Cardiac fibroblast (primary cell): ENCODE measurements at places on chromosomes 16 and 17.

GRCh38 chr16:57268804-57269800 is 15.4 kb downstream of the PLLP start:
- no peak for DNase-seq

DNA sequence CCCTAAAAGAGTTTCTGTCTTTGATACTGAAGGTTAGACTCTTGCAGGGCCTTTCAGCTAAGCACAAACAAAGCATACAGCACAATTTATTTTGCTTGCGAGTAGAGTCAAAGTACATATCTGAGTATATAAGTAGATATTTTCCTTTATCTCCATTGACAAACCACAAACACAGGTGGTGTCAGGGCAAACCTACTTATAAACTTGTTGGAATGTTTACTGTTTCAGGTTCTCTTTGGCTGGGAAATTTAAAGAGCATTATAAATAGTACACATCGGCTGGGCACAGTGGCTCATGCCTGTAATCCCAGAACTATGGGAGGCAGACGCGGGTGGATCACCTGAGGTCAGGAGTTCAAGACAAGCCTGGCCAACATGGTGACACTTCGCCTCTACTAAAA is 442.6 kb upstream of the PSMD7 start:
- DNase-seq, result no peak

GRCh38 chr17:6047966-6048365 is 22.2 kb upstream of the WSCD1 start:
- no peak for DNase-seq

- DNase-seq, result peak; percentile 87
Observed at GRCh38 chr16:67917852-67918236, 13.8 kb downstream of the CTRL start.

- DNase-seq, result no peak
Observed at GRCh38 chr16:61829631-61830030, 206.6 kb downstream of the CDH8 start.

GRCh38 chr16:88415381-88415705 is 32.6 kb downstream of the ZNF469 start:
- no peak for DNase-seq

DNA sequence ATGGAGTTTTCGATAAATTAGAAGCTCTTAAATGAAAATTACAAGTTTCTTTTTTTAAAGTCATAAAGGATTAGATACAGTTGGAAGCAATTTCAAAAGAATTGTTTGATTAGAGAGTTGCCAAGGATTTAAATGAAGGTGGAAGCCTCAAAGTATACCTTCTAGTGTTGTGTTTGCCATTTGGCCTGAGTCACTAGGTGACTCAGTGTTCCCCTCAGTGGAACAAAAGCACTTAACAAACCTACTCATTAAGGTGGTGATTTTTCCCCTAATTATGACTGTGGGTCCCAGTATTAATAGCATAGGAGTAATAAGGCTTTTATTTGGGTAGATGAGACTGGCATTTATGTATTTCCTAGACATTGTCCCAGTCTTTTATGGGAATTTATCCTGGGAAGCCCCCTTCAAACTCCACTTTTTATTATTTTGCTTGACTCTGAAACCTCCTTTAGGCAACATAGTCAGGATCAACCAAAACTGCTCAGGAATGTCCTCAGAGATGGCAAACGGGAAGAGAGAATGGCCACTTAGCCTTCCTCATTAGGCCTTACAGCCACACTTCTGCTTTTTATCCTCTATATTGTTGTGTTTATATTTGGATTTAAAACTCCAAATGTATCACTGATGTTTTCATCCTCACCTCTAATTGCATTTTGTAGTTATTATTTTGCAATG is 161.0 kb downstream of the FTO start:
- DNase-seq, result no peak

DNA sequence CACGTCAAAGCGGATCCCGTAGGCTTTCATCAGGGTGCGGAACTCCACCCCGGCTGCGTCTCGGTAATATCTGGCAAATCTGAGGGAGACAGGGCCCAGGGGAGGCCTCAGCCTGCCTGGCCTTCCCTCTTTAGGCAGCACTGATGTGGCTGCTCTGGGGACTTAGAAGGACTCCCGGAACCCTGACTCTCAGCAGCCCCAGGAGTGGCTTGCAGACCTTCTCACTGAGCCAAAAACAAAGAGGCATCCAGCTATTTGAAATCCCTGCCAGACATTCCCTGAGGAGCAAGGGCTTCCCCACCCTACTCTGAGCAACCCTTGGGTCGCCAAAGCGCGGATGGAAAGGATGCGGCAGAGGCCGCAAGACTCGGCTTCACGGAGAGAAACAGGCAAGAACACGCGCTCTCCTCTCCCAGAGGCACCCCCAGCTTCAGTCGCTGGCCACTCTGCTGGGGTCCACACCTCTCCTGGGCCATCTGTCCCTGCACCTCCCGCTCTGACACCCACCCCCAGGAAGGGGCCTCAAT is 7.9 kb downstream of the P2RX5 start:
- no peak for DNase-seq

DNA sequence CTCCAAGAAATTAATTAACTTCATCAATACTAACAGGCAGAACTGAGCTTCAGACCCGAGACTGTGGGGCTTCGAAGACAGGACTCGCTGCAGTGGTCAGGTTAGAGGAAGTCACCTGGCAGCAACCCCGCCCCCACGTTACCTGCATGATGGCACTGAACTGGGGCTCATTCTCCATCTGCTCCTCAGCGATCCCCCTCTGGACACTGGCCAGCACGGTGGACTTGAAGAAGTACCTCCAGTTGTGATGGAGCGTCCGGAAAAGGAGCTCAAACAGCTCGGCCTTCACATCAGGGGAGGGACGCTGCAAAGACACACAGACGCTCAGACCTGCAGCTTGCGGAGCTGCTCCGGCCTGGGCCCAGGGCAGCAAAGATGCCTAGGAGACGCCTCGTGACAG is 40.9 kb upstream of the GSG1L start:
- no peak for DNase-seq

GRCh38 chr16:84712801-84713775 is 13.3 kb downstream of the USP10 start:
- no peak for DNase-seq

- DNase-seq, result no peak
Observed at GRCh38 chr16:79532785-79533184, 67.8 kb downstream of the MAF start.

DNA sequence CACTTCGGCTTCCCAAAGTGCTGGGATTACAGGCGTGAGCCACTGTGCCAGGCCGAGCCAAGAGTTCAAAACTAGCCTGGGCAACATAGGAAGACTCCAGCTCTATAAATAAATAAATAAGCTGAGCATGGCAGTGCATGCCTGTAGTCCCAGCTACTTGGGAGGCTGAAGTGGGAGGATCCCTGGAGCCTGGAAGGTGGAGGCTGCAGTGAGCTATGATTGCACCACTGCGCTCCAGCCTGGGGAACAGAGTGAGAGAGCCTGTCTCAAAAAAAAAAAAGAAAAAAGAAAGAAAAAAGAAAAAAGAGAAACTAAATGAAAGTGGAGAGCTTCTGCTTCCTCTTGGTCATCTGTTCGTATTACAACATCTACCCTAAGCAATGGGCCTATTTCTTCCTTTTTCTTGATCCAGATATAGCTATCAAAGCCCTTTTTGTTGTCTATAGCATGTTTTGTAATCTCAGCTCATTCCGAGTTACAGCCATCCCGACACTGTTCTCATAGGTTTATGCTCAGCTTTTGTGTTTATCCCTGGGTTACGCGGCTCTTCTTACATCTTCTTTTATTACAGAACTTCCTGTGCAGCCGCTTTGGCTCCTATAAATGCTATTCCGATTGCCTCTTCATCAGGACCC is 14.1 kb upstream of the MAPK3 start:
- DNase-seq, result no peak

DNA sequence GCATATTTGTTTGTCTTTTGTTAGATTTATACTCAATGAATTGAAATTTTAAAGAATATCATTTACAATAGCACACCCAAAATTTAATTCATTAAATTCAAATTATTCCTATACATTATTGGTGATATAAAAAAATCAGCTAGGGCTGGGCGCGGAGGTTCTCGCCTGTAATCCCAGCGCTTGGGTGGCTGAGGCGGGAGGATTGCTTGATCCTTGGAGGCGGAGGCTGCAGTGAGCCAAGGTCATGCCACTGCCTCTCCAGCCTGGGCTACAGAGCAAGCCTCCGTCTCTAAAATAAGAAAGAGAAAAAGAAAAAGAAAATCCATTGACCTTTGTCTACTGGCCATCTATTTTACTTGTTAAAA is 4.5 kb upstream of the PRDM7 start:
- no peak for DNase-seq

GRCh38 chr17:49472527-49472926 is 22.6 kb upstream of the NGFR start:
- DNase-seq, result no peak

GRCh38 chr16:86042393-86042792 is 143.4 kb downstream of the IRF8 start:
- no peak for DNase-seq

DNA sequence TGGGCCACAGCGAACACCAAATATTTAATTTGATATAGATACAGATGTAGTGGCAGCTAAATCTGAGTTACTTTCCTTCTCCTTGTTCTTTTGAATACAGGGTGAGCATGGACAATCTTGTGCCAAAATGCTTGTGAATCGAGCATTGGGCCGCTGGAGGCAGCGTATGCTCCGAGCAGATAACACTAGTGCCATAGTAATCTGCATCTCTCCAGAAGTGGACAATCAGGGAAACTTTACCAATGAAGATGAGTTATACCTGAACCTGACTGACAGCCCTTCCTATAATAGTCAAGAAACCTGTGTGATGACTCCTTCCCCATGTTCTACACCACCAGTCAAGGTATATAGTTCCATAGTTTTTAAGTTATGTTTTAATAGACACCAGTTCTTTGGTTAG is 21.2 kb upstream of the BCAS3 start:
- no peak for DNase-seq

DNA sequence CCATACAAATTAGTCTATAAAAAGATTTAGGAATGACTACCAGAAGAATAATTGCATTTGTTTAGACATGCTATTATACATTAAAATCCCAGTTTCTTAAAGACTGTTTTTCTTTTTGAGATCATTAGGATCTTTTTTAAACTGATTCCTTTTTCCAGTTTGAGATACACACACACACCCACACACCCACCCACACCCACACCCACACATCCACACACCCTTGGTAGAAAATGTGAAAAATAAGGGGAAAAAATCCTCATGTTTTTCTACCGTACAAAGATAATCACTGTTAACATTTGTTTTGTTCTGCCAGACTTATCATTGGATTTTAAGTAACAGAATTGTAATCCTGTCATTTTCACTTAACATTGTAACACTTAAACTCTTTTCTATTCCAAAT is 27.1 kb upstream of the ABCC11 start:
- DNase-seq, result no peak

DNA sequence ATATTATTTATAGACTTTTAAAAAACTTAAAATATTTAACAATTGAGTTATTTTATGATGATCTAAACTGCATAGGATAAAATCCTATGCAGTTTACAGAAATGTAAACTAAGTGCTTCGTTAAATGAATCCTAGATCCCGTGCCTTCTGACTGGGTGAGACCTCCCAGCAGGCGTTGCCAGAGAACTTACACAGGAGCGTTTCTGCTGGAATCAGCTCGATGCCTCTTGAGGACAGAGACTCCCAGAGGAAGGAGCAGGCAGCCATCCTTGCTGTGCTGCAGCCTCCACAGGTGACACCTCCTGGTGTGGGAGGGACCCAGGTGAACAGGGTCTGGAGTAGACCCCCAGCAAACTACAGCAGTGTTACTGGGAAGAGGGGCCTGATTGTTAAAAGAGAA is 160.4 kb downstream of the WWOX start:
- no peak for DNase-seq

GRCh38 chr16:47037396-47037745 is 63.9 kb upstream of the DNAJA2 start:
- no peak for DNase-seq

DNA sequence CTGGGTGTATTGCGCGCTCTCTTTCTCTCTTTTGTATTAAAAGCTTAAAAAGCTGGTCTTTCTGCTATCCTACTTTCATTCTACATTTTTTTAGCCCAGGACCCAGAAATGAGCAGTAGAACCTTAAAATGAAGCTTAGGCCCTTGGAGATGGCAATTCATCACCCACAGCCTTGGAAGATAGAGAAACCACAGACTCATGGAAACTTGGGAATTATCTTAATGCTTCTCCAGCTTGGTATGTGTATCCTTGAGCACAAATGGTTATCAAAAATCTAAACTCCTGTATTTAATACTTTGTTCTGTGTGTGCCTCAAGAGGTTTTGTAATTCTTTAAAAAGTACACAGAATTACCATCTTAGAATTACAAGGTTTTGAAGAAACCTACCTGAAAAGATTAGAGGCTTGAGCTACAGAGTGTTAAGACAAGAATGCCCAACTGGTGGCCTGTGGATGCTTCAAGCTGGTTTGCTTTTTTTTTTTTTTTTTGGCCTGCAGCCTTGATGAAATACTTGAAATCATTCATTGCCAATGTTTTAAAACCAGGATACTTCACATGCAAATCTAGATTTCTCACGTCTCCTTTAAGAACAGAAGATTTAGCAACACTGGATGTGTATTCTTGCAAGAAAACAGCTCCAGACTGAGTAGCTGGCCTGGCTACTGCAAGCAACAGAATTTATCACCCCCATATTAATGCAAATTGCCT is 105.0 kb downstream of the XYLT1 start:
- peak; percentile 55 for DNase-seq

DNA sequence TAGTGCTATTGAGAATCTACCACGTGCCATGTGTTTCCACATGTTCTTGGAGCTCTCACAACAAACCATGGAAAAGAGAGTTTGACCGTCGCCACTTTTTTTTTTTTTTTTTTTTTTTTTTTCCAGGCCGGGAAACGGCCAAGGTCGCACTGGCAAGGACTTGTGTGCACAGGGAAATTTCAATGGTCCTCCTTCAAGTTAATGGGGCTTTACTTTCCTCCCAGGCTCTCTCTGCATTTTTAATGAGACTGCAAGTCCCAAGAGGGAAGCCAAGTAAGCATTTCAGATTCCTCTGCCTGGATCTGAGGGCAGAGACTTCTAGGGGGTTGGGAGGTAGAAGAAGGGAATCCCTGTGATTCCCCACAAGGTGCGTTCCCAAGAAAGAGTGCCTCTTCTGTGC is 94.7 kb upstream of the MPHOSPH6 start:
- no peak for DNase-seq

- DNase-seq, result no peak
Observed at GRCh38 chr17:6386041-6386630, 48.8 kb downstream of the AIPL1 start.

DNA sequence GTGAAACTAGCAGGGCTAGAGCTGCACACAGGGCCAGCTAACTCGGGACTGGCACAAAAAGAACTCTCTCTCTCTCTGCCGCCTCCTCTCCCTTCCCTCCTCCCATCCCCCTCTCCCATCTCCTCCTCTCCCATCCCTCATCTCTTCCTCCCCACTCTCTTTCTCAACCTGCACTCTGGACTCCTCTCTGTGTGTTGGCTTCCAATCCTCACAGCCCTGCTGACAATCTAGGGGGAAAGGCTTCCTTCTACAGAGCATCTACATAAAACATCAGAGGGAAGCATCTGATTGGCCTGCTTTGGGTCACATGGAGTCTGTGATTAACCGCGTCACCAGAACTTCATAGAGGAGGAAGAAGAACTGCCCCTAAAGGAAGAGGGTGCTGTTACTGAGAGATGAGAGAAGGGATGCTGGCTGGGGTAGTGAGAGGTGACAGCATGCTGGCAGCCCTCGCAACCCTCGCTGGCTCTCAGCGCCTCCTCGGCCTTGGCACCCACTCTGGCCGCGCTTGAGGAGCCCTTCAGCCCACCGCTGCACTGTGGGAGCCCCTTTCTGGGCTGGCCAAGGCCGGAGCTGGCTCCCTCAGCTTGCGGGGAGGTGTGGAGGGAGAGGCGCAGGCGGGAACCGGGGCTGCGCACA is 12.8 kb upstream of the ZFP90 start:
- DNase-seq, result no peak
